ENCODE measurements at places on chromosomes 5 and 9.

DNA sequence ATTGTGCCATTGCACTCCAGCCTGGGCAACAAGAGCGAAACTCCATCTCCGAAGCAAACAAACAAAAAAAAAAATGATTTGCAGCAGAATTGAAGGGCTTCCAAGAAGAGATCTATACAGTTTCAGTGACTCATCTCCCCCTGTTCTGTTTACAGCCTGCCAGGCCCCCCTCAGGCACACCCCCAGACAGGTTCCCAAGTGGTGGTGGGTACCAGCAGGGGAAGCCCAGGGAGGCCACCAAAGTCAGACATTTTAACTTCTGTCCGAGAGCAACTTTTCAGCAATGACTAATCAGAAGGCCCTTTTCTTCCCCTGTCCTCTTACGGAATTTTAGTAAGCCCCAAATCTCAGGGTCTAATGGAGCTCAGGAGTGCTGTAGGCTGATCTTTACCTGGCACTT lies 98.7 kb downstream of the PAX5 start:
- H3K4me3 ChIP-seq, result no peak overlapping the region
- peaks cover 4% of the 10 kb centered on the region for H3K27me3 ChIP-seq
- H3K4me1 ChIP-seq, result no peaks in the 10 kb centered on the region
- H3K36me3 ChIP-seq, result no peaks in the 10 kb centered on the region

- peaks cover 3% of the 10 kb centered on the region for H3K27me3 ChIP-seq
- H3K4me3 ChIP-seq, result no peak overlapping the region
- no peaks in the 10 kb centered on the region for H3K36me3 ChIP-seq
- H3K4me1 ChIP-seq, result no peaks in the 10 kb centered on the region
These were observed 87.1 kb downstream of the DIRAS2 start for GRCh38 chr9:90555351-90556057.

DNA sequence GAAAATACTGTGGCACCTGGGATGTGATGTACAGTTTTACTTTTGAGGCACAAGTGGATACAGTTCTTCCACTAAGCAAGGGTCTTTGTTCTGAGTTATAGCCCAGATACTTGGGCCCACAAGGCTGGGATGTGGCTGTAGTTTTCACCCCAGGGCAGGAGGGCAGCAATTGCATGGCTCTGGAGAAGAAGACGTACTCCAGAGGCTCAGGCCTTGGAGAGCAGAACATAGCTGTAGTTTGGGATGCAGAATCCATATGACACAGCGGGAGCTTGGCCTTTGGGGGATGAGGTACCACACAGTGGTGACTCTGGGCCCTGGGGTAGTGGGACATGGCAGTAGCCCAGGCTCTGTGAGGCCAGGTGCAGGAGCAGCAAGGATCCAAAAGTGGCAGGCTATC lies 110.8 kb upstream of the FSTL4 start:
- no peak overlapping the region for H3K27ac ChIP-seq
- no peaks in the 10 kb centered on the region for H3K27me3 ChIP-seq
- H3K36me3 ChIP-seq, result no peaks in the 10 kb centered on the region
- no peak for DNase-seq
- no peaks in the 10 kb centered on the region for H3K4me1 ChIP-seq

GRCh38 chr5:130331332-130331731 lies 427.1 kb downstream of the CHSY3 start:
- no peaks in the 10 kb centered on the region for H3K36me3 ChIP-seq
- H3K4me1 ChIP-seq, result no peaks in the 10 kb centered on the region
- no peak overlapping the region for H3K4me3 ChIP-seq

- H3K27me3 ChIP-seq, result no peaks in the 10 kb centered on the region
- H3K4me3 ChIP-seq, result no peak overlapping the region
- H3K36me3 ChIP-seq, result no peaks in the 10 kb centered on the region
- no peaks in the 10 kb centered on the region for H3K4me1 ChIP-seq
These were observed 185.5 kb downstream of the HSD17B3 start for GRCh38 chr9:96116275-96117064.

GRCh38 chr9:94084314-94084713 lies at the start of gene PTPDC1:
Gene PTPDC1, plus strand, starts transcription at chr9:94084464. Its CDS starts 67 bp downstream, at chr9:94084531.
- DNase-seq, result no peak
- no peaks in the 10 kb centered on the region for H3K27me3 ChIP-seq
- H3K4me3 ChIP-seq, result no peak within 1 kb of the TSS
- no peaks in the 10 kb centered on the region for H3K4me1 ChIP-seq
- H3K36me3 ChIP-seq, result peaks cover 7% of the 10 kb centered on the region
- H3K27ac ChIP-seq, result no peak within 1 kb of the TSS

Data from DND-41 (cell line).